ENCODE measurements at places on chromosomes 6 and 20.

DNA sequence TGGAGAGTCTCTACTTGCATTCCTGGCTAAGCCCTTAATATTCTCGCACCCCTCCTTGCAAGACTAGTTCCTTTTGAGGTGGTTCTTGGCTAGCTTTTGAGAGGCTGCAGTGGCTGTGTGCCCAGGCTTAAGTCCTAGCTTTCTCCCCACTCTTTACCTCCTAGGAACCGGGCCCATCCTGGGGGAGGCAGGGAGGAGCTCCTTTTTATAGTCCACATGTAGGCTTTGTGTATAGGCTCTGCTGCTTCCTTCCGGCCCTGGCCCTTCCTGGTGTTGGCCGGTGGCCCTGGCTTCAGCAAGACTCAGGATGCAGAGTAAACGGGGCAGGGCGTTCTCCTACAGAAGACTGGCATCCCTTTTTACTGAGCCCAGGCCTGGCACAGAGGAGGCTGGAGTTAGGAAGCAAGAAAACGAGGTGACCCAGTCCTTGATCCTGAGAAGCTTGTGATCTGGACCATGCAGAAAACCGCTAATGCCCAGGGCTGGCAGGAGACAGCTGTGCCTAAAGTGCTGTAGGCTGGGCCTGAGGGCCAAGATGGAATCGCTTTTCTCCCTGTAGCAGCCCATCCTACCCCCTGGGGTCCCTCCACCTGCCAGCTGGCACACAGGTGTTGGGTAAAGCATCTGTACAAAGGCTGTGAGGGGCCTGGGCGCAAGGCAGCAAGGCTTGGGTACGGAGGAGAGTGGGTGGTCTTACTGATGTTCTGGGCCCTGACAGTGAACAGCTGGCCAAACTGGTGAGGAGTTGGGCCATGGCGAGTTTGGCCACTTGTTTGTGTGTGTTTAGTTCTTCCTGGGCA is 8.7 kb downstream of the PLCG1 start:
- peak; percentile 72 for DNase-seq

DNA sequence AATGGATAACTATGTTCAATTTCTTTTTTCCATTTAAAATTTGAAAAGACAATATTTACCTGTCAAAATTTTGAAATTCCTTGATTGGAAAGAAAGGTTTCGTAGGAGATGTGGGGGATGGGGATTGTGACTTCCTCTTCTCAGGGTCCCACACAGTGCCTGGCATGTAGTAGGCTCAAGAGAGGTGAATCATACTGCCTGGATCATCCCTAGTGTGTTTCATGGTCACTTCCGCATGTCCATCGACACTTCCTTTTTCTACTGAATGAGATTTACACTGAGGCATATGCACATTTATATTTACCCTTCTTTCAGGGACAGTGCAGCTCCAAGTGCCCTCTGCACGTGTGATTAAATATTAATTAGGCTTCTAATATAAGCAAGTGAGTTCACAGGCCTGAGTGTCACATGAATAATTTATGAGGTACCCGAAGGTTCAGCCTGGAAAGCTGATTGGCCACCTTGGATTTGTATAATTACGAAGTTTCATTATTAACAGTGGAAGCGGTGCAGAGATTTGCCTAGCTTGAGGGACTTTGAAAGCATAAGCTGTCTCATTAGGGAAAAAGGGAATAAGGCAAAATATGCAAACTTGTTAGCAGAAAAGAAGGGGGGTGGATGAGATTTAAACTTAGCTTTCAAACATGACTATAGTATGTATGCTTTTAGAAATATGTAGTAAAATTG is 177.5 kb upstream of the MMS22L start:
- no peak for DNase-seq

- no peak for DNase-seq
These were observed 6.2 kb downstream of the TRIM38 start for GRCh38 chr6:25968769-25969168.

- DNase-seq, result no peak
These were observed 14.8 kb downstream of the CST7 start for GRCh38 chr20:24963672-24964505.

DNA sequence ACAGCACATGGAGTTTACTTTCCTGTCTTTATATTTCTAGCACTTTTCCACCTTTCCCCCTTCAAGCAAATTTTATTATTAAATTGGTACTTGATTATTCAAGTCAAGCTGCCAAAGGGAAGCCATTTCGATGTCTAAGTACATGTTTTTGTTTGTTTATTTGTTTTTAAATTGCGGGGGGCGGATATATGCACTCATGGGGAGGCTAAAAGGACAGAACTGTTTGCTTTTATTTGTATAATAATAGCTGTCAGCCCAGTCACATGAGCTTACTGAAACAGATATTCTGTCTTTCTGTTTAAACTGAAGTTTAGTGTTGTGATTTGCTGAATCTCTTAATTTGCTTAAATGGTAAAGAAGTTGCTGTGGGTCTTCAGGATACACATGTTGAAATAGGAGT is 49.6 kb upstream of the PLCG1 start:
- DNase-seq, result no peak

GRCh38 chr6:2790588-2791449 is 25.6 kb downstream of the WRNIP1 start:
- peak; percentile 46 for DNase-seq

GRCh38 chr20:57941604-57942381 is 232.0 kb upstream of the PMEPA1 start:
- DNase-seq, result no peak

GRCh38 chr20:61159957-61160686 is 91.9 kb upstream of the CDH4 start:
- no peak for DNase-seq

- no peak for DNase-seq
These were observed 76.1 kb downstream of the FAM135A start for GRCh38 chr6:70489364-70489763.

- DNase-seq, result no peak
These were observed 231.0 kb upstream of the RAB32 start for GRCh38 chr6:146312608-146313007.

- no peak for DNase-seq
These were observed 103.3 kb downstream of the ARHGAP18 start for GRCh38 chr6:129606664-129607063.

- peak; percentile 87 for DNase-seq
These were observed at the start of gene KHDRBS2 for GRCh38 chr6:62285612-62286469. Gene KHDRBS2 (minus strand): TSS chr6:62286225.

- DNase-seq, result no peak
These were observed 9.9 kb downstream of the SDCBP2 start for GRCh38 chr20:1319051-1319450.

DNA sequence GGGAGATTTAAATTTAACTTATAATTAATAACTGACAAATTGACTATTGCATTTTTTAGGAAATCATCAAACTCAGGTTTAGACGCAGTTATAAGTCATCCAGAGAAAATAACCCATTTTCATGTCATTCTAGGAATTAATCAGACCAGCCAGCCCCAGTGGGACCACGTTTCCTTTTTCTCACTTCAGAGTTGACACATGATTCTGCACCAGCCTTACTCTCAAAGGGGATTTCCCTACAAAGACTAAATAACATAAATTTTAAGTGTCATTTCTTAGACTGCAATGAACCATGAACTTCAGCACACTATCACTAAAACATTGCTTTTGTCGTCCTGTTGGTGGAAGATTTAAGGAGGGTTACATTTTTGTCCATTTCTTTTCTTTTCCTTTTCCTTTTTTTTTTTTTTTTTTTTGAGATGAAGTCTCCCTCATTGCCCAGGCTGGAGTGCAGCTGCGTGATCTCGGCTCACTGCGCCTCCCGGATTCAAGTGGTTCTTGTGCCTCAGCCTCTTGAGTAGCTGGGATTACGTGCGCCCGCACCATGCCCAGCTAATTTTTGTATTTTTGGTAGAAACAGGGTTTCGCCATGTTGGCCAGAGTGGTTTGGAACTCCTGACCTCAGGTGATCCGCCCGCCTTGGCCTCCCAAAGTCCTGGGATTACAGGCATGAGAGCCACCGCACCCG is 3.6 kb downstream of the IPCEF1 start:
- no peak for DNase-seq

DNA sequence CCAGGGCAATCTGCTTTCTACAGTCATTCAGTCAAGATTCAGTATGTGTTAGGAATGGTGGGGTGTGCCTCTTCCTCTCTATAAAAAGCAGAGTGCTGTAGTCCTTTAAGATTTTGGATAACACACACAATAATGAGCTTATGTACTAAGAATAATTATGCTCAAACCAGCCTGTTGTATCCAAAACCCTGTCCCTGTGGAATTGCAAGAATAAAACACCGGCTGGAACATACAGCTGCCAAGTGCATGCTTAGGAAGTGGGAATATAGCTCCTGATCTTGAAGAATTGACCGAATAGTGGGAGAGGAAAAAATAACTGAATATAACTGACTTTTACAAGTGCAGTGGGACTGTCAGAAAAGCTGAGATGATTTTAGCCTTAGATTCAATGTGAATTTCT is 979 bp upstream of the MOCS1 start:
- no peak for DNase-seq

- DNase-seq, result no peak
These were observed 9.3 kb downstream of the SLC9A8 start for GRCh38 chr20:49821870-49822331.

DNA sequence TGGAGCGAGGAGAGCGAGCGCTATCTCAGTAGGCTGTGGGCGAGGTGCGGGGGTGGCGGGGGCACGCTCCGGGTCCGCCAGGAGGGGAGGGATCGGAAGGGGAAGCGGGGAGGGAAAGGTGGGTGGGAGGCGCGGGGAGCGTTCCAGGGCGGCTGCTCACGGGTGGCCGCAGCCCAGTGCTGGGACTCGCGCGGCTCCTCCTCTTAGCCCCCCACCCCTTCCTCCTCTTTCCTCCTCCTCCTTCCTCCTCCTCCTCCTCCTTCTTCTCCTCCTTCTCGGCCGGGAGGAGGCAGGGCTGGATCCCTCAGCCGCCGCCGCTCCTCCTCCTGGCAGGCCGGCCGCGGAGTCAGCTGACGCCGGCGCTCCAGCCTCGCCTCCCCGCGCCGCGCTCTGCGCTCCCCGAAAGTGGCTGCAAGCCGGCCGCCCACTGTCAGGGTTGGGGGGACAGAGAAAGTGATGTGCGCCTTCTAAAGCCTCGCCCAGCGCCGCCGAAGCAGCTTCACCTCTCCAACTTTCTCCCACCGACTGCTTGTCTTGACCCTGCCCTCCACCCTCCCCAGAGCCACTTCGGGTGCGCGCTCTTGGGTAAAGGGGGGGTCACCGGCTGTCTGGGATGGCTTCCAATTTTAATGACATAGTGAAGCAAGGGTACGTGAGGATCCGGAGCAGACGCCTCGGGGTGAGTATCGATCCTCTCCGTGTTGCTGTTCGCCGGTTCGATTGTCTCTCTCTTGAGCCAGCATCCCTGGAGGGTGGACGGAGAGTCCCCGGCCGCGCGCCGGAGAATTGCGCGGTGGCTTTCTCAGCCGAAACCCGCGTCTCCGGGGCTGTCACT is at the start of gene DOK5:
Gene DOK5, plus strand, starts transcription at position 260 of the 835 bp plus-strand sequence. Its CDS starts 354 bp downstream, at position 614.
- DNase-seq, result peak; percentile 27

- DNase-seq, result no peak
These were observed 40.6 kb upstream of the SLC22A16 start for GRCh38 chr6:110517034-110517433.

- no peak for DNase-seq
These were observed 55.7 kb downstream of the TRMT11 start for GRCh38 chr6:126042001-126042419.

DNA sequence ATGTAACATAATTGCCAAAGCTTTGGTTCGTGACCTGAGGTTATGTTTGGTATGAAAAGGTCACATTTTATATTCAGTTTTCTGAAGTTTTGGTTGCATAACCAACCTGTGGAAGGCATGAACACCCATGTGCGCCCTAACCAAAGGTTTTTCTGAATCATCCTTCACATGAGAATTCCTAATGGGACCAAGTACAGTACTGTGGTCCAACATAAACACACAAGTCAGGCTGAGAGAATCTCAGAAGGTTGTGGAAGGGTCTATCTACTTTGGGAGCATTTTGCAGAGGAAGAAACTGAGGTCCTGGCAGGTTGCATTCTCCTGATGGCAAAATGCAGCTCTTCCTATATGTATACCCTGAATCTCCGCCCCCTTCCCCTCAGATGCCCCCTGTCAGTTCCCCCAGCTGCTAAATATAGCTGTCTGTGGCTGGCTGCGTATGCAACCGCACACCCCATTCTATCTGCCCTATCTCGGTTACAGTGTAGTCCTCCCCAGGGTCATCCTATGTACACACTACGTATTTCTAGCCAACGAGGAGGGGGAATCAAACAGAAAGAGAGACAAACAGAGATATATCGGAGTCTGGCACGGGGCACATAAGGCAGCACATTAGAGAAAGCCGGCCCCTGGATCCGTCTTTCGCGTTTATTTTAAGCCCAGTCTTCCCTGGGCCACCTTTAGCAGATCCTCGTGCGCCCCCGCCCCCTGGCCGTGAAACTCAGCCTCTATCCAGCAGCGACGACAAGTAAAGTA is 547 bp upstream of the ESR1 start:
- no peak for DNase-seq

- DNase-seq, result no peak
These were observed 385.6 kb downstream of the ARHGAP18 start for GRCh38 chr6:129324345-129324744.

GRCh38 chr6:10042280-10042679 is 372.6 kb downstream of the TFAP2A start:
- no peak for DNase-seq

- no peak for DNase-seq
These were observed 56.0 kb upstream of the MYL9 start for GRCh38 chr20:36485286-36485685.

GRCh38 chr6:69084746-69085335 is 449.8 kb downstream of the ADGRB3 start:
- DNase-seq, result no peak

Measured in nucleus accumbens (tissue), 56 donors.